Fibroblast of skin of back (primary cell): ENCODE measurements at places on chromosomes 6 and 20.

GRCh38 chr6:14720411-14721102 lies 525.3 kb upstream of the JARID2 start:
- no peak for DNase-seq

GRCh38 chr6:135909737-135910387 lies 58.4 kb downstream of the PDE7B start:
- no peak for DNase-seq

- DNase-seq: peak; percentile 81
These were observed 21.0 kb downstream of the PIGT start for GRCh38 chr20:45436732-45437485.

DNA sequence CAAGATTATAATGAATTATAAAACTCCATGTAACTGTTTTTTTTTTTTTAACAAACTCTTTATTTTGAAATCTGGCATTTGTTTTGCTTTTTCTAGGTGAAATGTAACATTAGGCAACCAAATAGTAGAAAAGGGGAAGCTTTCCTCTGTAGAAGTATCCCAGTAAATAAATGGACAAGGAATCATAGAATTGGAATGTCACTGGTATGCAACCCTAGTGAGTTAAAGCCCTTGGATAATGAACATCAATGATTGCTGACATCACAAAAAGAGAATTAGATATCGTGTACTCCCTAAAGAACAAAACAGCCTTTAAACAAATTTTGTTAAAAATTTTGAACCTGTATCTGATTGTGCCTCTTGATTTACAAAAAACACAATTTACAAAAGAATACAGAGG lies 93.9 kb upstream of the OGFRL1 start:
- DNase-seq: peak; percentile 66

DNA sequence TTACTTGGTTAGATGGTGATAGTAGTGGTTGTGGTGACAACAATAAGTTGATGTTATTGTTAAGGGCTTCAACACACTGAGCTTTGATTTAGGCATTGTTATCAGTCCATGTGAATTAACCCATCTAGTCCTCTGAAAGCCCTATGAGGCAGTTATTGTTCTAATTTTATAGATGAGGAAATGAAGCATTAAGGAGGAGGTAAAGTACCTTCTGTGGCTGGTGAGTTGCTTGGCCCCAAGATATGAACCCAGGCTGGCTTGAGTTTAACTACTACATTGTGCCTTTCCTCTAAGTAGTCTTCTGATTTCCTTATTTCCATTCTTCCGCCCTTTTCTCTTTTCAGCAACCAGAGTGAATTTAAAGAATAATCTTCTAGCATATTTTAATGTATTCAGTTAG lies 81.7 kb downstream of the QKI start:
- DNase-seq: no peak

DNA sequence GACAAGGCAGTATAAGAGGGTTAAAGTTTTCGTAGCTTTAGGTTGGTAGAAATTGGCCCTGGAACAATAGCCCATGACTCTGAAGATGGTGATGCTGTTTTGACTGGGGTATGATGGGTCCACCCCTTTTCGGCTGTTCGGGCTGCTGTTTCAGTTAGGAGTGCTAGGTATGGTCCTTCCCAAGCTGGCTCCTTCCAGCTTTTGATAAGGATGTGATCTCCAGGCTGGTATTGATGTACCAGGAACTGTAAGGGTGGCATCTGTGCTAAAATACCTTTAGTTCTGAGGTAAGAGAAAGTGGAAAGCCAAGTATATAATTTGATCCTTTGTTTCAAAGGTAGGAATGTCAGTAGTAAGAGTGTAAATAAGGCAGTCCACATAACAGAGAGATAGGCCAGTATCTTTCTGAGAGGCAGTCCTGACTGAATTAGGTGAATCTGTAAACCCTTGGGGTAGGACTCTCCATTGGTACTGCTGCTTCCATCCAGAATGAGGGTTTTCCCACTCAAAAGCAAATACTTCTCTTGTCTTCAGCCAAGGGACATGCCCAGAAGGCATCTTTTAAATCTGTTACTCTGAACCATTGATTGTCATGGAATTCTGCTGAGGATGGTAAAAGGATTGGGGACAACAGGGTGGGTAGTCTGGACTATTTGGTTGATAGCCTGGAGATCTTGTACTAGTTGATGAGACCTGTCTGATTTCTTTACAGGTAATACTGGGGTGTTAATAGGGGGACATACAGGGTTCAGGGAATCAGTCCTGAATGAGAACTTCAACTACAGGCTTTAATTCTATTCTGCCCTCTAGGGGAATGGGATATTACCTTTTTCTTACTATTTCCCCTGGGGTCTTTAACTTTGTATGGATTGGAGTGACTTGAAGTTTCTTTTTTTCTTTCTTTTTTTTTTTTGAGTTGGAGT lies 6.1 kb upstream of the ZNFX1 start:
- DNase-seq: no peak

DNA sequence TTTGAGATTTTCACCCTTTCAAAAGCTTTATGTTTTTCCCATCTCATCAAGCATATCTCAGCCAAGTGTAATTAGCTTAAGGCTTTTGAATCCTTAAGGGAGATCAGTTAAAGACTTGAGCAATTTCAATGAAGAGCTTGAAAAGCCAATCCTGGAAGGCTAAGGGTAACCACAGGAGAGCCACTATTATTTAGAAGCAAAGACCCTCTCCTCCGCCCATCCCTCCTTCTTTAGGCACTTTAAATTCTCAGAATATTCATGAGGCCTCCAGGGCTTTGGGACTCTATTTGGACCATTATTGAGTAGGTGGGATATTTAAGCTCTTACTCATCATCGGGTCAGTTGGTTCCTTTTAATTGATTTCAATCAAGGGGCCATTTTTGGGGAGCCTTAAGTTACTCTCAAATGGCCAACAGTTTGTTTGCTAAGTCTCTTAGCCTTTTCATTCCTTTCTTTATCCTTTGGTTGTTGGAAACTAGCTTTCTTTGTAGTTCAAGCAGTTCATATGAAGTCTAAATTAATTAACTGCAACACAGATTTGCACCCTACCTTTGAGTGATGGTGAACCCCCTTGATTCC lies 567.2 kb downstream of the KIF16B start:
- DNase-seq: no peak

GRCh38 chr20:39310363-39310995 lies 348.3 kb downstream of the DHX35 start:
- DNase-seq: no peak

DNA sequence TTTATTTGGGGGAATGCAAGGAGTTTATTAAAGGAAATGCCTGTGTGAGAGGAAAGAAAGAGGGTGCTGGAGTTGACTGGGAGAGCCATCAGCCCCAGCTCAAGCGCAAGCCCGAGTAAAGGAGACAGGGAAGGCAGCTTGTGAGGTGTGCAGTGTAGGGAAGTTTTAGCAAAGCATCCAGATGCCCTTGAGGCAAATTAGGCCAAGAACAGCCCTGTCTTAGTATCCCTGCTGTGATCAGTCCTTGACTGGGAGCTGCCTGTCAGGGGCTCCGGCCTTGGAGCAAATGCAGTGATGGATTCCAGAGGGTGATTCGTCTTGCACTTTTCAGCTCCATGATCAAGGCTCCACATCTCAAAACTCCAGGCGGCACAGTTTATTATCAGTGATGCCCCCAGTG lies 561.7 kb downstream of the KIF16B start:
- no peak for DNase-seq

DNA sequence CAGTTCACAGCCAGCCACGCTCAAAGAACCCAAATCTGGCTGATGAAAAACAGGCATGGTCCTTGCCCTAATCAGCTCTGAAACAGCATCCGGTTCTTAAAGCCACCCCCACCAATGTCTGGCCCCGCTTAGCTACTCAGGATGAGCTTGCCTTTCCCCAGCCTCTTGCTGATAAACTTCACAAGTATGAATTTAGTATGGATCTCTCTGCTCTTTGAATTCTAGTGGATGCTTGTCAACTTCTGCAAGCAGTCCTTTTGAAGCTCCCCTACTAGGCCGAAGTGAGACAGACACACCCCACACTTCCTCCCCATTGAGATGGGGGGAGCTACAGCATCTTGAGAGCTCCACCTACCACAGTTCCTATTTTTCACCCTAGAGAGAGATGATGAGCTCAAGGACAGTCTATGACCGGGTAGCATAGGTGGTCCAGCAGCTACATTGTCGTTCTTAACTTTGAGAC lies 36.7 kb downstream of the EBF4 start:
- no peak for DNase-seq

DNA sequence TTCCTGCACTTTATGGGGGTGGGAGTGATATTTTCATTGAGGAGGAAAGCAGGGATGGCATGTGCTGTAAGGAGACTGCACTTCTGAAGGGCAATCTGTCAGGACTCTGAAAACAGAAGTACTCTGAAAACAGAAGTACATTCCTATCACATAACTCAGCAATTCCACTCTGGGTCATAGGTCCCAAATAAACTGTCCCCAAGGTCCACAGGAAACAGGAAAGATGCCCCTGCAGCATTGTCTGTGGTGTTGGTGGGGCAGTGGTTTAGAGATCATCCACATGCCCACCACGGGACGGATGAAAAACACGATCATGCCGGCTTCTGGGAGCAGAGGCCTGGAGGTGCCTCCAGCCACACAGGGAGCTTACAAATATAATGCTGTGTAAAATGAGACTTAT lies 150.3 kb downstream of the OTOR start:
- DNase-seq: peak; percentile 79

- peak; percentile 100 for DNase-seq
These were observed 287.6 kb downstream of the ESR1 start for GRCh38 chr6:152094992-152095592.

GRCh38 chr6:160069459-160069858 lies 52.2 kb upstream of the SLC22A1 start:
- no peak for DNase-seq

DNA sequence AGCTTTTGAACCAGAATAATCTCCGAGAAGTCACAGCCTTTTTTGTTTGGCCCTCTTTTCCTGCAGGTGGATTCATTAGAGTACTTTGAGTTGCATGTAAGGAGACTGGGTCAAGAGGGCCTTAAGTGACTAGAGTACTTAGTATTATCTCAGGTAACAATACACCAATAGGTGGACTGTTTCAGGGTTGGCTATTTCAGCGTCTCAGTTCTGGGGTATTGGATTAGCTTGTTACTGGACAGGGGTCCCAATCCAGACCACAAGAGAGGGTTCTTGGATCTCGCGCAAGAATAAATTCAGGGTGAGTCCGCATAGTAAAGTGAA lies 47.3 kb upstream of the SLC9A8 start:
- no peak for DNase-seq

GRCh38 chr6:130655586-130655985 lies 171.6 kb upstream of the SMLR1 start:
- peak; percentile 38 for DNase-seq

DNA sequence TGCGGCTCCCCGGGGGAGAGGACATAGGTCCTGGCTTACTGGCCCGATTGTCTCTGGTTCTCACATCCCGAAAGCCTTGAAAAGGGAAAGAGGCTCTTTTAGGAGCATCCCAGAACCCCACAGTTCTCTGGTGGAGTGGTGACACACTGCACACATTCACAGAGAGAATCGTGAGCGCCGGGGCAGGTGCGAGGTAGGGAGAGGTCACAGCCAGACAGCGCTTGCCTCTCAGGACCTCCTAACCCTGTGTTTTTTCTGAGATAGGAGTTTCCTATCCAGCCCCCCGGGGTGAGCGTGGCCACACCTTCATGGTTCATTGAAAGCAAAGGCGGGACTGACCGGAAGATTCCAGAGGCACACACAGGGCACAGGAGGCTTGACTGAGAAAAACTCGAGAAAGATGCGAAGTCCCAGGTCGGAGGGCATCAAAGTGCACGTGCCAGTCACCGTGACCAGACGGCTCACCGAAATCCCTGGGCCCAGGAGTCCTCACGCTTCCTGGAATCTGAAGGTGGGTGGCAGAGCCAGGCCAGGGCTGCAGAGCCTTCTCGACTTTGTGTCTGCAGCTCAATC lies 46.5 kb upstream of the FRMD1 start:
- DNase-seq: no peak

DNA sequence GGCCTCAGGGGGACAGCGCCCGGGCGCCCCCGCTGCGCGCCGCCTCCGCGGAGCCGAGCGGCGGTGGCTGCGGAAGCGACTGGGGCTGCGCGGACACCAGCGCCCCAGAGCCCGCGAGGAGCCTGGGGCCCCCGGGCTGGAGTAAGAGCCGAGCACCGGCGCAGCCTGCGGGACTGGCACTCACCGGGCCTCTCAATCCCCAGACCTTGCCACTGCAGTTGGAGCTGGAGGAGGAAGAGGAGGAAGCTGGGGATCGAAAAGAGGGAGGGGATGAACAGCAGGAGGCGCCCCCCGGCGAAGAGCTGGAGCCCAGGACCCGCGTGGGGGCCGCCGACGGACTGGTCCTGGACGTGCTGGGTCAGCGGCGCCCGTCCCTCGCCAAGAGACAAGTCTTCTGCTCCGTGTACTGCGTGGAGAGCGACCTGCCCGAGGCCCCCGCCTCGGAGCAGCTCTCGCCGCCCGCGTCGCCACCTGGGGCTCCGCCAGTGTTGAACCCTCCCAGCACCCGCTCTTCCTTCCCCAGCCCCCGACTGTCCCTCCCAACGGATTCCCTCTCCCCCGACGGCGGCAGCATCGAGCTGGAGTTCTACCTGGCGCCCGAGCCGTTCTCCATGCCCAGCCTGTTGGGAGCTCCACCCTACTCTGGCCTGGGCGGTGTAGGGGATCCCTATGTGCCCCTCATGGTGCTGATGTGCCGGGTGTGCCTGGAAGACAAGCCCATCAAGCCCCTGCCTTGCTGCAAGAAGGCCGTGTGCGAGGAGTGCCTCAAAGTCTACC lies 590 bp downstream of the RNF217 start:
- DNase-seq: peak; percentile 49
